Lower leg skin (tissue), 4 donors: ENCODE measurements at places on chromosomes 7 and 10.
A peak's percentile ranks its signal among the peaks of the same experiment; 100 is the strongest.

- no peak for DNase-seq
These were observed 66.3 kb downstream of the CREB5 start for GRCh38 chr7:28478656-28479055.

DNA sequence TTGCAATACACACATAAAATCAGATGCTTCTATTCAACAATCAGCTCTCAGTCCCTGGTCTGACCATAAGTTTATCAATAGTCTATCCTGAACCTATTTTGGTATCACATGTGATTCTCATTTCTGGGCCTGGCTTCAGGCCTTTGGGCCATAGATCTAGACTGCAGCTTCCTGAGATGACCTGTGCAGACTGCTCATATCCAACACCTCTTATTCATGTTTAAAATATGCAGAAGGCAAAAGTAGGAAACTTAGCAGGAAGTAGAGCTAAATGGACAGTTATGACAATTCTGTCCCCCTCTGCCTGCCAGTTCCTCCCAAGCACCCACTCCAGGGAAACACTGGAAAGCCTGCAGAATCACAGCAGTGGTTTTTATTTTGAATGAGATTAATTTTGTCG lies 53.3 kb downstream of the C7orf25 start:
- DNase-seq: no peak

DNA sequence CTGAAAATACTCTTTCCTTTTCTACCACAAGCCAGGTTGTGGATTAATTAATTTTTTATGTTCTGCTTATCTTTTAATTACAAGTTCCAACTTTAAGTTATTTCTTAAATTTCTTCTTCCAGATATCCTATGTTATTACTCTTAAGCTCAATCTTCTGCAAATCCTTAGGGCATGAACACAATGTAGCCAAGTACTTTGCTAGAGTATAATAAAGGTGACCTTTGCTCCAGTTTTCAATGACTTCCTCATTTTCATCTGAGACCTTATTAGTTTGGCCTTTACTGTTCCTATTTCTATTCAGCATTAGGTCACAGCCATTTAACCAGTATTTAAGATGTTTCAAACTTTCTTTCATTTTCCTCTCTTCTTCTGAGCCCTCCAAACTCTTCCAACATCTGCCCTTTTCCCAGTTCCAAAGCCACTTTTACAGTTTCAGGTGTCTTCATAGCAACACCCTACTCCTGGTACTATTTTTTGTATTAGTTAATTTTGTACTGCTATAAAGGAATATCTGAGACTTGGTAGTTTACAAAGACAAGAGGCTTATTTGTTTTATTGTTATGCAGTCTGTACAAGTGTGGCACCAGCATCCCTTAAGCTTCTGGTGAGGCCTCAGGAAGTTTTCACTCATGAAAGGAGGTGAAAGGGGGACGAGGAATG lies 886.2 kb upstream of the GHITM start:
- no peak for DNase-seq

DNA sequence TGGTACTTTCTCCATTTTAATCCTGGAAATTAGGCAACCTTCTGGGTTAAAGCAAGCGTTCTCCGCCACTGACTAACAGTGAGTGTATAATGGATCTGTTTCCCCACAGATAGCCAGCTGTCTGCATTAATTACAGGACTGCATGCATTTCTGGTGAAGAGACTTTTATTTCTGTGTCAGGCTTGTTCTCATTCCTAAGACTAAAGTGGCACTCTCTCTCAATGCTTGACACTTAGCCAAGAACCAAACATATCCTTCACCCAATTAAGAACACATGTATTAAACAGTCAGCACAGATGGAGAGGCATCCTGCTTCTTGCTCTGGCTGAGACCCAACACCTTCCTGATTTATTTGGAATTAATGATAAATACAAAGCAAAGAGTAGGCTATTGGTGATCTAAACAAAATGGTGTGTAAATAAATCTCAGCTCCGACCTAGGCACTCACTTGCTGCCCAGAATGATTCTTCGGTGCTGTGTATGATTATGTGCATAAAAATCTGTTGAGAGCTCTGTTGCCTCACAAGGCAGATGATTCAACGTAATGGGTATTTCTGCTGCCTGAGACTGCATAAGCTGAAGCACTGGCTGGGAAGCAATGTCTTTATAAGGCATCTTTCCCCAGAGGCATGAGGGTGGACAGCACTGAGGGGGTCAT lies 16.8 kb downstream of the CALU start:
- peak; percentile 24 for DNase-seq

- DNase-seq: peak; percentile 39
These were observed 21.0 kb upstream of the LRRC17 start for GRCh38 chr7:102891693-102892261.

- no peak for DNase-seq
These were observed 318.2 kb upstream of the MEOX2 start for GRCh38 chr7:16004702-16005101.
